Nasal cavity respiratory epithelium epithelial cell of viscerocranial mucosa (primary cell): ENCODE measurements at places on chromosomes 2 and 18. TPM values are rescaled to one million over a fixed set of nuclear protein-coding genes. Genes with fewer than 3 reads are reported as not detected.

Gene MYO5B
- total RNA-seq, result 53.4 and 57.1 TPM in 2 replicates

Gene SATB2
- total RNA-seq, result 0.68 and 3.5 TPM in 2 replicates

Gene PCARE
- under 0.01 TPM in 1 of 2 replicates, not detected in the other for total RNA-seq

Gene FAM161A
- 1.0 and 1.8 TPM in 2 replicates for total RNA-seq

Gene LIPG
- total RNA-seq, result 23.2 and 29.5 TPM in 2 replicates

Gene DCDC2C
- total RNA-seq, result not detected in 2 replicates

Gene ZNF385B
- 0.34 TPM in 1 of 2 replicates, not detected in the other for total RNA-seq

Gene MC2R
- not detected in 2 replicates for total RNA-seq

Gene ZBTB7C
- 0.34 and 7.0 TPM in 2 replicates for total RNA-seq

Gene SCN2A
- 0.34 and 0.64 TPM in 2 replicates for total RNA-seq

Gene KIAA2012
- total RNA-seq, result not detected in 2 replicates
